ENCODE measurements at places on chromosomes 13 and 19.

DNA sequence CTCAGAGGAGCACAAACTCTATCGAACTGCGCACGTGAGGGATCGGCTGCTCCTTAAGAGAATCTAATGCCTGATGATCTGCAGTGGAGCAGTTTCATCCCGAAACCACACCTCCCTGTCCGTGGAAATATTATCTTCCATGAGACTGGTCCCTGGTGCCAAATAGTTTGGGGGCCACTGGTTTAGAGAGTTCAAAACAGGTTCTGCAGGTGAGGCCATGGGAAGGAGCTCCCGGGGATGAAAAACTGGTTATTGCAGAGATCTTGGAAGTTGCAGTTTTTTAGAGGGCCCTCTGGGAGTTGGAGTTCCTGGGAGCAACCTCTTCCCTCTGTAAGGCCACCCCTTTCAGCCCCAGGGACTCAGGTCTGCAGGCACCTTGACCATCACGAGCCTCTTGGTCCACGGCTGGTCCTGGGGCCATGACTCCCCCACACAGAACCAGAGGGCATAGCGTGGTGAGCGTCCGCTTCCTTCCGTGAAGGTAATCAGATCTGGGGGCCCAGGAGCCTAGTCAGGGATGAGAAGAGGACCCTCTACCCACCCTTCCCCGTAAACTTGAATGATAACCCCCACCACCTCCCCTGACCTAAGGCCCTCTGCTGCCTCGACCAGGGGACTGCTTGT lies 5.2 kb downstream of the IRF3 start:
- DNase-seq = no peak

GRCh38 chr13:90438576-90438975 lies 908.9 kb upstream of the MIR17HG start:
- no peak for DNase-seq

GRCh38 chr19:52687684-52688083 lies 47.2 kb downstream of the ZNF611 start:
- no peak for DNase-seq

DNA sequence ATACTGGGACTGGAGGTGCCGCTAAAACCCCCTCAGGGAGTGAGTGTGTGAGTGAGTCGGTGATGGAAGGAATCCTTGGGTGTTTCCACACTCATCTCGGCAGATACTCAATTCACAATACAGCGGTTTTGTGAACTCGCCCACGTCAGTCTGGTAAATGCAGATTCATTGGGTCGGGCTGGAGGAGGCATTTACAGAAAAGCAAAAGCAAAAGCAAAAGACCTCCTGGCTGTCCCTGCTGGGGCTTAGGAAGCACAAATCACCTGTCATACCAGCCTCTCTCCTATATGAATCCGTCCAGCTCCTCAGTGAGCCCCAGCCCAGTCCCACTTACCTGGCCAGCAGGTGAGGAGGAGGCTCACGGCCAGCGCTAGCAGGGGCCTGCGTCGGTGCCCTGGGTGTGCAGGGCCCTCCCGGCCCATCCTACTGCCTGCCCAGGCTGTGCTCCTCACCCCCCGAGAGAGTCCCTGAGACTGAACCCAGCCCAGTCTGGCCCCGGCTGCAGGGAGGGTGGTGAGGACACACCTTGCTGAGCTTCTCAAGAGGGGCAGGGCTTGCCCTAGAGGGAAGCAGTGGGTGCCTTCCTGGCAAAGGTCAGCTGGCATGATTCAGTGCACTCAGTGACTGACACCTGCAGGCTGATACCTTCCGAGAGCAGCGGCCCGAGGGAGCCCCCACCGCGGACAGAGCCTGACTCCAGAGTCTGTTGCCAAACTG lies at the start of gene MUC16:
Gene MUC16, minus strand, starts transcription at position 475 of the 717 bp plus-strand sequence.
- no peak for DNase-seq

DNA sequence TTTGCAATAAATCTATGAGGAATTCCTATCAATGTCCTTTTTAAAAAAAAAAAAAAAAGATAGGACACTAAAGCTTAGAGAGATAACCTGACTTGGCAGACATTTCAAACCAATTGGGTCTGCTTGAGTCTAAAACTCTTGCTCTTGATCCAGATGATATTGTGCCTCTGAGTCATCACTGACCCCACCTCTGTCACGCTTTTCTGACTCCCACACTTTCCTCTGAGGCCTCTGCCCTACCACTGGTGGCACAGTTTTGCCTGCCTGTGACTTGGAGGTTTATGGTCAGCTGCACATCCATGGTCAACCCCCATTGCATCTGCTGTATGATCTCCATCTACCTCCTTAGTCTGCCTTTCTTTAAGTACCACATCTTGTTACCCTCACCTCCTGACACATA lies 328.7 kb downstream of the SPRY2 start:
- no peak for DNase-seq

- no peak for DNase-seq
These were observed 1440.3 kb downstream of the PCDH9 start for GRCh38 chr13:65789815-65790214.

DNA sequence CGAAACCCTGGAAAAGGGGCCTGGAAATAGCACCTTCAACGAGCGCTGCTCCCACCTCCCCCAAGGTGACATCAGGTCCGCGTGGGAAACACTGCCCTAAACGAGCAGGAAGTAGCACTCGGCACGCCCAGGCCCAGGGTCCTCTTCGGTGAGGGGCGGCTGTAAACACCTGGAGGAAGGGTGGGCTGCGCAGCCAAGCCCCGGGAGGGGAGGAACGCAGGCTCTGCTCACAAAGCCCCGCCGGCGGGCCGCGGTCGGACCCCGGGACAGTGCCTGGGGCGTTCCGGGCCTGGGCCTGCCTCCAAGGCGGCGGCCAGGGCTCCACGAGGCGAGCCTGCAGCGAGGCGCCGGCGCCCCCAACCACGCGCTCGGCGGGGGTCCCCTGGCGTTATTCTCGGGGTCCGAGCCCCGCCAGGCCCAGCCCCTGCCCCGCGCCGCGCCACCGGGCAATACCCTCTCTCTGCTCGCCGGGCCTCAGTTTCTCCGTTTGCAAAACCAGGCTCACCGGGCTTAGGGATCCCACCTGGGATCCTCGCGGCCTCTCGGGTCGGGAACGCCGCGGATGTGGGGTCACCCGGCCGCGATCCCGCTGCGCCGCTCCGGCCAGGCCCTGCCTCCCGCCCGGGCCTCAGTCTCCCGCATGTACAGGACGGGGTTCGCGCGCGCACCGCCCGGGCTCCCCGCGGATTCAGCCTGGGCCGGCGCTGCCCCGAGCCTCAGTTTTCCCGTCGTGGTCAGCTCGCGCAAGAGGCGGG lies 630 bp downstream of the RNF126 start:
- no peak for DNase-seq

- DNase-seq = no peak
These were observed 26.8 kb upstream of the CYP4F8 start for GRCh38 chr19:15588265-15588664.

GRCh38 chr19:7844951-7845350 lies 14.9 kb downstream of the EVI5L start:
- DNase-seq = no peak

- no peak for DNase-seq
These were observed 7.9 kb downstream of the PDX1 start for GRCh38 chr13:27927444-27928352.

DNA sequence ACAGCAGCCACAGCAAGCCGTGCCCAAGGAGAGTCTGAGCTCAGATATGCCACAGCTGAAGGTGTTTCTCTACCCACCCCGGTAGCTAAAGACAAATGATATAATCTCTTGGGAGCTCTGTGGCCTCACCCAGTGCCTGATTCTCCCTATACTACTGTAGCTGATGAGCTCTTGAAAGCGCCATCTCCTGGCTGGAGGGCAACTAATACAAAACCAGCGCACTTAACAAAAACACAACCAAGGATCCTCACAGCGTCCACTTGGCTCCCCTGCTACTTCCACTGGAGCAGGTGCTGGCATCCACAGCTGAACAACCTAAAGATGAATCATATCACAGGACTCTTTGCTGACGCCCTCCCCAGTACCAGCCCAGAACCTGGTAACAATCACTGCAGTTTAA lies 1212.0 kb downstream of the PCDH17 start:
- DNase-seq = no peak

DNA sequence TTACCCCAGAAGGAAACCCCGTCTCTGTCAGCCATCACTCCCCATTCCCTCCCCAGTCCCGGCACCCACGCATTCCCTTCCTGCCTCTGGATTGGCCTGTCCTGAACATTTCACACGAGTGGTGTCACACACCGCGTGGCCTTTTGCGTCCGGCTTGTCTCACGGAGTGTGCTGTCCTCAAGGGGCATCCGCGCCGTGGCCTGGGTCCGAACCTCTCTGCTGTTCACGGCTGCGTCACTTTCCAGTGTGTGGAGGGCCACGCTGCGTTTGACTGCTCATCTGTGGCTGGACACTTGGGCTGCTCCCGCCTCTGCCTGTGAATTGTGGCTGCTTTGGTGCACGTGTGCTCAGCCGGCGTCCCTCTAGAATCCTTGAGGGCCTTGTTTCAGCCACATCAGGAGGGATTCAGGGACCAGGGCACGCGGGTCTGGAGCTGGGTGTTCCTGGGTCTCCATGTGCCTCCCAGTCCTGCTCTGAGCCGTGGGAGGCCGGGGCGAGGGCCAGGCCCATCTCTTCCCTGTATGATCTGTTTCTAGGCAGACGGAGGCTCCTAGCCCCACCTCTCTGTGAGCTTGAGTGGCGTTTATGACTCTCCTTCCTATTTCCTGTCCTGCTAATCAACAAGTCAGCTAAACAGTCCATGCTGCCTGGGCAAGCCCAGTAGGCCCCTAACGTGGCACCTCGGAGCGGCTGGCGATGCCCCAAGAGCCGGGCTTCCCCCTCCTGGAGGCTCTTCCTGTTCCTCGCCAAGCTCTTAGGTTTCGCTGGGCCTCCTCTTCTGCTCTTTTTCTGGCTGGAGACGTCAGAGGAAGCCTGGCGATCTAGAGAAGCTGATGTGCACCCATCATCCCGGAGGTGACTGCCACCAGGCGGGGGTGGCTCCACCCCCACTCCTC lies 8.1 kb downstream of the STK11 start:
- DNase-seq = no peak

GRCh38 chr19:33349319-33350289 lies 23.9 kb upstream of the CEBPG start:
- no peak for DNase-seq

- DNase-seq = no peak
These were observed 97.4 kb upstream of the AKAP11 start for GRCh38 chr13:42174344-42175162.

- DNase-seq = no peak
These were observed 653 bp downstream of the MVB12A start for GRCh38 chr19:17420475-17420924.

GRCh38 chr19:39008137-39008536 lies 24.2 kb downstream of the FBXO27 start:
- DNase-seq = no peak

GRCh38 chr13:76832258-76832988 lies 53.8 kb downstream of the KCTD12 start:
- DNase-seq = no peak

GRCh38 chr13:113657851-113658741 lies at the start of gene ATP4B:
Gene ATP4B, minus strand, starts transcription at chr13:113658198. Its CDS starts 54 bp downstream, at chr13:113658144.
- no peak for DNase-seq

DNA sequence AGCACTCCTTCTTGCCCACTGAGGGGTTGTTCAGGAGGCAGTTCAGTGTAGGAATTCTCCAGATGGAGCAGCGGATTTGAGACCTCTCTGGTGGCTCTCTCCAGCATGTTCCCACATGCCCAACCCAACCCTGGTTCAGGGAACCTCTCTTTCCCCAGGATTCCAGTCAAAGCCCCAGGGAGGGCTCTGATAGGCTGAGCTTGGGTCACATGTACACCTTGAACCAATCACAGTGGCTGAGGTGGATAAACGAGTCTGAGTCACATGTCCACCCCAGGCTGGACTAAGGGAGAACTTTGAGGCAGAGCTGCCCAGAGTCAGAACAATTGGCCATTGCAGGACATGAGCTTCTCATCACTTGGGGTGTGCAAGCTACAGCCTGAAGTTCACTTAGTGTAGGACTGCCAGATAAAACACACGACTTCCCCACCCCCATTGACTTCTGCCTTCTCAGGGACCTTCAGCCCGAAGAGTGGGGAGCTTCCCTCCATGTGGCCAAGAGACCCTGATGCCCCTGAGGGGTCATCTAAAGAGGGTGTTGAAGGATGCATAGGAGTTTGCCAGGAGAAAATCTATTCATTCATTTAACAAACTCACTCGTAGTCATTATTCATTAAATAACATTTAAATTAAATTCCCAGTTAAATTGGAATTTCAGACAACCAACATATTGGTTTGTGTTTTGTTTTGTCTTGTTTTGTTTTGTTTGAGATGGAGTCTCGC lies 4.0 kb upstream of the MAST3 start:
- DNase-seq = no peak

- no peak for DNase-seq
These were observed 15.6 kb upstream of the PNMA8B start for GRCh38 chr19:46511237-46511636.

DNA sequence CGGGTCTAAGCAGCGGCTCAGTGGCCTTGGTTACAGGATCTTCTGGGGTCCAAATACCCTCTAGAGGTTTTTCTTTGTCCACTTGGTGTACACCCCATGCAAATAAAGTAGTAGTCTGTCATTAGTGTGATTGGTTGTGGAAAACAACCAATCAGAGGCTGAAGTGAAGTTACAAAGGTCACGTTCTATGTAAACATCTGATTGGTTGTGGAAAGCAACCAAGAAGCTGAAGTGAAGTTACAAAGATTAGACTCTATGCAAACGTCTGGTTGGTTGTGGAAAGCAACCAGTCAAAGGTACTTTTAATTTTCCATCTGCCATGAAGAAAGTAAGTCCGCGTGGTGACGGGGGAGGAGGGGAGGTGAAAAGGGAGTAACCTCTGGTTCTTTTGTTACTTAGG lies 790.9 kb downstream of the UQCRFS1 start:
- DNase-seq = no peak

DNA sequence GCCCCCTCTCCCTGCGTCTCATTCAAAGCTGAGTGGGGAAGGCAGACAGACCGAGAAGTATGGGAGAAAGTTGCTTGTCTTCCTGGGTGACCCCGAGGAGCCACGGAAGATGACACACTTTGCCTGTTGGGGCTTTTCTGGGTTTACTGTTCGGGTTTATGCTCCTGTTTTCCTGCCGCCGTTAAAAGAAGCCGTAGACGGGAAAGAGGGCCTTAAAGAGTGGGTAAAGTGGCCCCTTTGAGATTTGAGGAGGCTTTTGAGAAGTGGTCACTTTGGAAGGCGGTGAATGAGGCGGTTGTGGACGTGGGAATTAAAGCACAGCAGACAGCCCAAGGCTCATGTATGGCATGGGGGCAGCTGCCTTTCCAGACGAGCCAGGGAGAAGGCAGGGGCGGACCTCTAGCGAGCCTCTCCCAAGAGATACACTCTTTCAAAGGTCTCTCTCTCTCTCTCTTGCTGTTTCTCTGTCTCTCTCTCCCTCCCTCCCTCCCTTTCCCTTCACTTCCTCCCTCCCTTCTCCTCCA lies 493 bp upstream of the LHFPL6 start:
- DNase-seq = no peak

- DNase-seq = peak; percentile 46
These were observed 632.1 kb downstream of the DIAPH3 start for GRCh38 chr13:59531571-59532091.

Data from muscle of arm (tissue), 14 donors.